Regular cardiac myocyte (primary cell): ENCODE measurements at places on chromosomes 12 and 14. TPM values are rescaled to one million over a fixed set of nuclear protein-coding genes. Genes with fewer than 3 reads are reported as not detected.

The CLEC4D gene
- not detected in 2 replicates for total RNA-seq

The PLEKHD1 gene
- total RNA-seq: under 0.01 TPM in 1 of 2 replicates, not detected in the other

The CACNA1C gene
- 2.3 and 5.9 TPM in 2 replicates for total RNA-seq

The TAS2R31 gene
- total RNA-seq: 2.5 and 5.6 TPM in 2 replicates

The ACRBP gene
- total RNA-seq: under 0.01 TPM in 1 of 2 replicates, not detected in the other

The NOS1 gene
- total RNA-seq: not detected in 2 replicates

The POTEG gene
- not detected in 2 replicates for total RNA-seq

The HHIPL1 gene
- total RNA-seq: 5.0 and 9.3 TPM in 2 replicates

The NINJ2 gene
- total RNA-seq: 0.19 and 0.28 TPM in 2 replicates

The CLEC4E gene
- not detected in 2 replicates for total RNA-seq

The SLCO1C1 gene
- total RNA-seq: under 0.01 and 0.19 TPM in 2 replicates

The SIX6 gene
- not detected in 2 replicates for total RNA-seq

The EFS gene
- total RNA-seq: 4.2 and 4.6 TPM in 2 replicates

The FOXG1 gene
- under 0.01 TPM in 1 of 2 replicates, not detected in the other for total RNA-seq

The PKP2 gene
- 0.38 and 8.2 TPM in 2 replicates for total RNA-seq

The CCDC88C gene
- total RNA-seq: 0.77 and 0.85 TPM in 2 replicates
